Stimulated activated CD8-positive, alpha-beta memory T cell treated with anti-CD3 and anti-CD28 coated beads, Interleukin-12 subunit alpha, Interleukin-12 subunit beta, amount 100 ng/mL, for 1 hour (primary cell): ENCODE measurements at places on chromosomes 2 and 18.

- DNase-seq: no peak
Observed at GRCh38 chr2:241257419-241258032, 57.9 kb downstream of the HDLBP start.

DNA sequence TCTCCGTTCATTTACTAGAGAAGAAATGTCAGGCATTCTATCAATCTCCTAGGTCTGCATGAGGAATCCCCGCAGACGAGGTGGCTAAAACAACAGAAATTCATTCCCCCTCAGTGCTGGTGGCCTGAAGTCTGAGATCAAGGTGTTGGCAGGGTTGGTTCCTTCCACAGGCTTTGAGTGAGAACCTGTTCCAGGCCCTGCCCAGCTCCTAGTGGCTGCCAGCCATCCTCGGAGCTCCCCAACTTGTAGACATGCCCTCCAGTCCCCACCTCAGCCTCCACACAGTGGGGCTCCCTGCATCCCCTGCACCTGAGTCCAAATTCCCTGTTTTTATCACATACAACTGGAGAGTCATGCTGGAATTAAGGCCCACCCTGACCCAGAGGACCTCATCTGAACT is 145.3 kb upstream of the ALKAL2 start:
- DNase-seq: no peak

DNA sequence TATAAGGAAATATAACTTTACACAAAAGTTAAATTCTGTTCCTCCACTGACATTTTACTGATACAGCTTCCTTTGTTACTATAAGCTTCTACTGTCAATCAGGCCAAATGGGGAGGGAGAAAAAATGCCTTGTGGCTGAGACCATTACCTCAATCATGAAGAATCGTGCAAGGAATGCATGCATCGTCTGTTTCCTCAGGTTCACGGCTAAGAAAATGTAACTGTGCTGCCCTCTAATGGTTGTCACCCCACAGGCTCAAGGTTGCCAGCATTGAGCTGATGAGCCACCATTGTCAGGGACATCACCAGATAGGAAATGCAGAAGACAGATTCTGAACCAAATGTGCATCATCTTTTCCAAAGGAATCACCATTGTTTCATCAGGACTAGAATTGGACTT is 426.9 kb downstream of the CDH2 start:
- DNase-seq: no peak

GRCh38 chr18:8705961-8706790 is 820 bp downstream of the MTCL1 start:
- DNase-seq: no peak

GRCh38 chr18:76351961-76352581 is 143.0 kb downstream of the ZNF516 start:
- DNase-seq: no peak

GRCh38 chr18:79587226-79587741 is 92.3 kb upstream of the CTDP1 start:
- no peak for DNase-seq

- no peak for DNase-seq
Observed at GRCh38 chr2:201167546-201167945, 15.4 kb upstream of the CASP10 start.

- no peak for DNase-seq
Observed at GRCh38 chr2:60872510-60872928, 8.9 kb upstream of the REL start.

- no peak for DNase-seq
Observed at GRCh38 chr2:191885650-191886049, 38.8 kb upstream of the CAVIN2 start.

DNA sequence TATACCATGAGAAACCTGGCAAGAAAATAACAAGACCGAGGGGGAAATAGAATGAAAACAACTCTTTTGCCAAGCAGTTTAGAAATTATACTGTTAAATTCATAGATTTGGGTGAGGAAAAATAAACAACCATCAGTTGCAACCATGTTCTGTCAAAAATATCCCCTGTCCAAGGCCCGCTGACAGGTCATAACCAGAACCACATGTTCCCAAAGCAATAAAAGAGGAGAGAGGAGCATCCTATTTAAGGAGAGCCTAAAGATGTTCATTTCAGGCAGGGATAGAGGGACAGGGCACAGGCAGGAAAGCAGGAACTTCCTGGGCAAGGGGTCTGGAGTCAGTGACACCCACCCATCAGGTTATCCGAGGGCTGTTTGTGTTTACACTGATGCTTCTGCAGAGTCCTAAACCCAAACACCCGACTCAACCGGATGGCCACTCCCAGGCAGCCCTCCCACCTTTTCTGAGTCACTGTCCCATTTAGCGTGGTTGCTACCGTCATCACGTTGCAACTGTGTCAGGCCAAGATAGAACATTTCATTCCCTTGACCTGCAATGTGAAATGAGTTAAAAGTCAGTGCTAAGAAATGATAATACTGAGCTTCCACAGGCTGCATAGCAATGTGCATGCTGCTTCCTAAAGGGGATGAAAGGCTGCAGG is 468.3 kb upstream of the RAB12 start:
- no peak for DNase-seq

GRCh38 chr2:88659538-88659915 is 31.9 kb upstream of the RPIA start:
- DNase-seq: no peak

DNA sequence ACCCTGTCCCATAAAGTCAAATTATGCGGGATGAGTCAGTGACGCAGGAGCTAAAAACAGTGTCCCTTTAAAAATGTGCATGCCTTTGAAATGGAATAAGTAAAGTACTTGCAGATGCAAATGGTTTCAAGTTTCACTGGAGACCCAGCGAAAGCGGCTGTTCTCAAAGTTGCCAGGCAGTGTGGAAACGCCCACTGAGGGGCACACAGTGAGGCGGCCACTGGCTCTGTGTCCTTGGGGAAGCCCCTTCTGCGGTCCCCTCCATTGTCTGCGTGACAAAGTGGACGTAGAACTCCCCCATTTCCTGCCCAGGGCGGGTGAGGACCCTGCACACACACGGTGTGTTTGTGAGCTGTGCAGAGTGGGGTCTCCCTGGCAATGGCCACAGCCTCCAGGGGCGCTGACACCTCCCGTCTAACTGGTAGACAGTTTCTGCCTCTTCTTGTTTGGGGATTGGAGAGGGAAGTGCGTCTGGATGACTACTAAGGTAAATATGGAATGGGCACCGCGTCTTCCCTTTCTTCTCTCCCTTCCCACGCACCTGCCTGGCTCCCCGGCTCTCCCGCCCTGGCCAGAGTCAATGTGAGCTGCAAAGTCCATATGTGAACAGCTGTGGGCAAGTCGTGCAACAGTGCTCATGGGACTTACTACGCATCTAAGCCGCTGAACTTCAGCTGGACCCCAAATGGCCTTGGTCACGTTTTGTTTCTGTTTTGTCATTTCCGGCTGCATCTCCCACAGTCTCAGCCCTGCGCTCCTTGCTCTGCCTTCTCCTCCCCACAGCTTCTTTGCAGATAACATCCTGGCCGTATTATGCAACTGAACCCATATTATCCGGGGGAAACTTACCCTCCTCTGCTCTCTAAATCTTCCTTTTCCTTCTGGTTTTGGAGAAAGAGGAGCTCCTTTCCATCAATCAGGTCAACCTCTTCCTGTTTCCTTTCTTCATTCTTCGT is 33.7 kb upstream of the ZNF516 start:
- DNase-seq: no peak

GRCh38 chr2:198659096-198659870 is 798.5 kb downstream of the SATB2 start:
- no peak for DNase-seq

GRCh38 chr2:235659767-235660322 is 166.0 kb downstream of the AGAP1 start:
- DNase-seq: no peak

DNA sequence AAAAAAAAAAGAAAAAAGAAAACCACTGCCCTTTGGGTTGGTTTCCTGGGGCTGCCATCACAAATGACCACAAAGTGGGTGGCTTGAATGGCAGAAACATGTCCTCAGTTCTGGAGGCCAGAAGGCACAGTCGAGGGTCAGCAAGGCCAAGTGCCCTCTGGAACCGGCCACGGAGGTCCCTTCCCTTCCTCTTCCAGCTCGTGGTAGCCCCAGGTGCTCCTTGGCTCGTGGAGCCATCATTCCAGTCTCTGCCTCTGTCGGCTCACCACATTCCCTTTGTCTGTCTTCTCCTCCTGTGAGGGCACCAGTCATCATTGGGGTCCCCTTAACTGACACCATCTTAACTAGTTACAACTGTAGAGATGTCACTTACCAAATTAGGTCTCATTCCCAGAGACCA is 8.5 kb upstream of the NFATC1 start:
- DNase-seq: no peak

- no peak for DNase-seq
Observed at GRCh38 chr2:236167297-236168109, 683 bp downstream of the GBX2 start.

DNA sequence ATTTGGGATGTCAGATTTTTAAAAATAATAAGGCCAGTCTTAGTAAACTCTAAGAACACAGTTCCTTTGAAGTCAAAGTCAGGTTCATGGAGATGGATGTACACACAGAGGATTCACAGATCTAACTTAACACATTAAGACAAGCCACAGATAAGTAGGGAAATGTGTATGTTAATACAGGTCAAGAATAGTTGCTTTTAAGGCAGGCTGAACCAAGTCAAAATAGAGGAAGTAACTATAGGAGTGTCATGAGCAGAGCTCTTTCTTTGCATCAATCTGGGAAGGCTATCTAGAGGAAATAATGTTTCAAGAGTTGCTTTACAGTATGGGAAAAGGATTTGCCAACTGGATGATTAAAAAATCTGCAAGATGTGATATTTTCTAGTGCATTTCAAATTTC is 128.0 kb upstream of the FBXO11 start:
- DNase-seq: no peak

GRCh38 chr18:63753676-63754075 is 21.5 kb upstream of the SERPINB7 start:
- no peak for DNase-seq

- DNase-seq: no peak
Observed at GRCh38 chr18:27666016-27666415, 480.9 kb upstream of the CHST9 start.

GRCh38 chr2:181552808-181553207 is 95.6 kb downstream of the ITGA4 start:
- no peak for DNase-seq

DNA sequence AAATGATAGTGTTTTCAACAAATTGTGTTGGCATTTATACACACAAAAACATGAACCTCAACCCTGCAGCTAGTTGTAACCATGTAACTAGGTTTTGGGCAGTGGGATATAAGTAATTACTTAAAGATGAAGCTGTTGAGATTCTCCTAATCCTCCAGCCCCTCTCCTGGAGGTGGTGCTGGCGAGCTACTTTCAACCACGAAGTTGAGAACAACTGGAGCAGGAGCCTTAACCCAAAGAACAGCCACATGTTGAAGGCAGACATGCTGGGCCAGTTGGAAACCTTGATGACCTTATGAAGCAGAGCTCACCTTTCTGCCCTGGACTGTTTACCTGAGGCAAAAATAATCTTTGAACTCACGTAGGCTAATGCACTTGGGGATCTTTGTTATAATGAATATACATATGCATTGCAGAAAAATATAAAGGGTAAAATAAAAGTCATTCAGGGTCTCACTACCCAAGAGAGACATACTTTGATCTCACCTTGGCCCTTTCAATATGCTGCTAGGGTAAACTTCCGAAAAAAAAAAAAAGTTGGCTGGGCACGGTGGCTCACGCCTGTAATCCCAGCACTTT is 89.6 kb upstream of the NPAS2 start:
- no peak for DNase-seq

- DNase-seq: no peak
Observed at GRCh38 chr2:230773039-230773773, 60.6 kb downstream of the CAB39 start.

DNA sequence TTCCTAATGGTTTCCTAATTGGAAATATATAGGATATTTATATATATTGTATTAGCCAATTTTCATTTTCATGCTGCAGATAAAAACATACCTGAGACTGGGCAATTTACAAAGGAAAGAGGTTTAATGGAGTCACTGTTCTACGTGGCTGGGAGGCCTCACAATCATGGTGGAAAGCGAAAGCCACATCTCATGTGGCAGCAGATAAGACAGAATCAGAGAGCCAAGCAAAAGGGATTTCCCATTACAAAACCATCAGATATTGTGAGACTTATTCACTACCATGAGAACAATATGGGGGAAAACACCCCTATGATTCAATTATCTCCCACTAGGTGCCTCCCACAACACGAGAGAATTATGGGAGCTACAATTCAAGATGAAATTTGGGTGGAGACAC is 242.5 kb upstream of the NETO1 start:
- no peak for DNase-seq

DNA sequence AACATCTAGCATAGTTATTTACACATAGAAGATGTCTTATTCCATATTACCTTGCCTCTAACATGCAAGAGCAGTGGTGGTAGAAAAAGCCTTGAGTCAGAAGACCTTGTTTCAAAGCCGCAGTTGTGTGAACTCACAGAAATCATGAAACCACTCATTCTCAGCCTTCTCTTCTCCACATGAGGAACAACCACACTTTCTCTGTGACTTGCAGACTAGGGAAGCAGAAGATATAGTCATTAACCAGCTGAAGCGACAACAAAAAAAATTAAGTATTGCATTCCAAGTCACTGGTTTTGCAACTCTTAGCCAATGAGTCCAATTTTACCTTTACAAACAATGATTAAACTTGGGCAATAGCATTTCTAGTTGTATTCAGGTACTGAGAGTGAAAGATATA is 19.0 kb downstream of the TWSG1 start:
- DNase-seq: no peak

DNA sequence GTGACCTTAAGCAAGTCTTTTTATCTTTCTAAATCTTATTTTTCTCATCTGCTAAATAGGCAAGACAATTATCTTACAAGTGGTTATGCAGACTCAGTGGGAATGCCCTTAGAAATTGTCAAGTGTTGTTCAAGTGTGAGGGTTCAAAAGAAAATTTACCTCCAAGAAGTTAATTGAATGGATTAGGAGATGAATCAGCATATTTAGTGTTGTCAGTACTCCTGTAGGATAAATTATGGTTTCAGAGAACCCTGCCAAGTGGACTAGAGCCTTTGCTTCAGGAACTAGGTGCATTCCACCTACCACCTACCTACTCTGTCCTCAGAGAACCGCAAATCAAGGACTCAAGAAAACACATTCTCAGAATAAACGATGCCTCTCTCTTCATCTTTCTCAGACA is 69.8 kb upstream of the KCTD1 start:
- DNase-seq: no peak

- DNase-seq: no peak
Observed at GRCh38 chr18:64210401-64210949, 61.6 kb upstream of the LINC00305 start.

- DNase-seq: no peak
Observed at GRCh38 chr2:109214651-109215371, 85.8 kb downstream of the SH3RF3 start.
